ENCODE measurements at places on chromosomes 4 and X. TPM values are rescaled to one million over a fixed set of nuclear protein-coding genes. Genes with fewer than 3 reads are reported as not detected.

- H3K27ac ChIP-seq = no peak overlapping the region
- H3K4me3 ChIP-seq = no peak overlapping the region
- no peaks in the 10 kb centered on the region for H3K4me1 ChIP-seq
- peak; percentile 1 for DNase-seq
- H3K36me3 ChIP-seq = no peaks in the 10 kb centered on the region
Observed at GRCh38 chr4:155434904-155435303, 58.1 kb upstream of the MAP9 start.

The MAOA gene
- total RNA-seq = 0.44 TPM

DNA sequence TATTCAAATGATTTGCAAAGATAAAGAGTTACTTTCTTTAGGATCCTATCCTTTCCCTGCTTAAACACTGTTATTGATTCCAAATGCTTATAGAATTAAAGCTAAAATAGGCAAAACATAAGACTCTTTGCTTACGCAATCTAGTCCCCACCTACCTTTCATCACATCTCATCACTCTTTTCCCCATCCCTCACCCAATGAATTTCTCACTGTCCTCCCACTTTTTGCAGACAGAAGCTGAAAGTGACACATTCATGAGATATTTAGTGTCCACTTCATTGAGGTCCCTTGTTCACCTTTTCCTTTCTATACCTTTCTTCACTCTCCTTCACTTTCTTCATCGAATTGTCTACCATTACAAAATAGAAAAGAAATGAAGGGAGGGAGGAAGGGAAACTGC is 424 bp downstream of the SATL1 start:
- H3K4me1 ChIP-seq = no peaks in the 10 kb centered on the region
- H3K27ac ChIP-seq = peak overlapping the region; percentile 94
- peak; percentile 8 for DNase-seq
- H3K27me3 ChIP-seq = peaks cover 9% of the 10 kb centered on the region

GRCh38 chr4:7524064-7524682 is 89.4 kb upstream of the PSAPL1 start:
- peaks cover 27% of the 10 kb centered on the region for H3K4me1 ChIP-seq
- H3K4me3 ChIP-seq = no peak overlapping the region
- H3K36me3 ChIP-seq = no peaks in the 10 kb centered on the region
- no peak overlapping the region for H3K27ac ChIP-seq

GRCh38 chrX:72366178-72366577 is 60.5 kb upstream of the CITED1 start:
- no peak overlapping the region for H3K4me3 ChIP-seq
- DNase-seq = no peak
- H3K27ac ChIP-seq = peak overlapping the region; percentile 31
- no peaks in the 10 kb centered on the region for H3K36me3 ChIP-seq
- no peaks in the 10 kb centered on the region for H3K4me1 ChIP-seq

- no peak overlapping the region for H3K4me3 ChIP-seq
- no peaks in the 10 kb centered on the region for H3K4me1 ChIP-seq
- H3K36me3 ChIP-seq = no peaks in the 10 kb centered on the region
- no peaks in the 10 kb centered on the region for H3K27me3 ChIP-seq
- DNase-seq = peak; percentile 46
Observed at GRCh38 chr4:149912000-149912399, 96.4 kb upstream of the IQCM start.

DNA sequence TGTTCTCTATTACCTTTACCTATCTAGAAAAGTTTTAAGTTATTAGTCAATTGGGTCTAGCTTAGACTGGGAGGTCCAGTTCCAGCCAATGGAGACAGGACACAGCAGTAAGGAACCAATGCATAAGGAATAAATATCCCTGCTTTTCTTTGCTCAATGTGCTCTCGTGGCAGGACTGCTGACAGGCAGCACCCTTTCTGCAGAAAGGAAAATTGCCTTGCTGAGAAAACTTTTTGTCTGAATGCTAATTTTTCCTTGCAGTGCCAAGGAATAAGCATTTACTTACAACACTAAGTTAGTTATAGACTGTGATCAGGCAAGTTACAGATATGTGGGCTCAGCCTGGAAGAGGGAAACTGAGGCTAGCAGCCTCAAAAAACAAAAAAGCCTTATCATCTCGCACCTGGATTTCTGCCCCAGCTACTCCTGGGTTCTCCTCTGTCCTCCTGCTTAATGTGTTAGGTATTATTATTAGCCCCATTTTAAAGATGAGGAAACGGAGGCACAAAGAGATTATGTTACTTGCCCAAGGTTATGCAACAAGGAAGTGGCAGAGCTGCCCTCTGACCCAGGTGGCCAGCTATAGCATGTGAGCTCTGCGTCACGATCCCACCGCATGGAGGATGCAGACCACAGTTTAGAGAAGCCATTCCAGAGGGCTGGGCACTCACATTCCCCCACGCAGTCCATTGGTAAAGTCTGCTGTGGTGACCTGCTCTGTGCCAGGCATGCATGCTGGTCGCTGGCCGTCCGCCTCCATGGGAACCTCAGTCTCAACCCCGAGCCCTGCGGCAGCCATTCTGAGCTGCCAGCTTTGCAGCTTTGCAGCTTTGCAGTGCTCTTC is 40.5 kb upstream of the C4orf50 start:
- DNase-seq = no peak
- no peaks in the 10 kb centered on the region for H3K36me3 ChIP-seq
- H3K4me3 ChIP-seq = no peak overlapping the region
- no peaks in the 10 kb centered on the region for H3K4me1 ChIP-seq

GRCh38 chr4:26687728-26688127 is 103.8 kb downstream of the TBC1D19 start:
- H3K4me3 ChIP-seq = no peak overlapping the region
- H3K27me3 ChIP-seq = no peaks in the 10 kb centered on the region
- no peak for DNase-seq
- H3K36me3 ChIP-seq = peaks cover 5% of the 10 kb centered on the region

GRCh38 chr4:47974566-47974965 is 41.9 kb downstream of the CNGA1 start:
- H3K36me3 ChIP-seq = no peaks in the 10 kb centered on the region
- H3K4me1 ChIP-seq = no peaks in the 10 kb centered on the region
- H3K27ac ChIP-seq = no peak overlapping the region
- DNase-seq = peak; percentile 35
- no peaks in the 10 kb centered on the region for H3K27me3 ChIP-seq

The FGA gene
- total RNA-seq = 0.49 TPM

The NMU gene
- total RNA-seq = 1.2 TPM

GRCh38 chr4:165345666-165346417 is 18.4 kb downstream of the MSMO1 start:
- no peaks in the 10 kb centered on the region for H3K4me1 ChIP-seq
- no peaks in the 10 kb centered on the region for H3K27me3 ChIP-seq
- H3K4me3 ChIP-seq = no peak overlapping the region
- DNase-seq = no peak
- H3K36me3 ChIP-seq = no peaks in the 10 kb centered on the region

The PF4V1 gene
- 0.27 TPM for total RNA-seq

GRCh38 chrX:81257817-81258216 is 55.9 kb downstream of the SH3BGRL start:
- no peaks in the 10 kb centered on the region for H3K4me1 ChIP-seq
- H3K27ac ChIP-seq = no peak overlapping the region
- DNase-seq = no peak
- no peaks in the 10 kb centered on the region for H3K36me3 ChIP-seq
- H3K4me3 ChIP-seq = no peak overlapping the region
- H3K27me3 ChIP-seq = no peaks in the 10 kb centered on the region

DNA sequence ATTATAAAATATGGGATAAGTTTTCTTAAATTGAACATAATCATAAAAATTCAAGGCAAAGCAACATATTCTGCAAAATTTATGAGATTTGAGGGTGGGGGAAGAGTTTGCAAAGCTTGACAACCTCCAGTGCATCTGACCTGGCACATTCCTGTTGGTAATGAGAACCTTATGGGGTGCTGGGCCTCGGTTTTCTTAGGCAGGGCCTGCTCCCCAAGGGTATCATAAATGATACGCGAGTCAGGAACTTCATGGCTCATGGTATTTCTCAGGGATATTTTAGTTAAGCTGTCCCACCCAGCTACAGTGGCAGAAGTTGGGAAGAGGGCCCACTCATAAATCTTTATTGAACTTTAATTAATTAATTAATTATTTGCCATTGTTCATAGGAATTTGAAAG is 13.2 kb downstream of the AFF2 start:
- H3K27me3 ChIP-seq = peaks cover 5% of the 10 kb centered on the region
- no peaks in the 10 kb centered on the region for H3K4me1 ChIP-seq
- no peaks in the 10 kb centered on the region for H3K36me3 ChIP-seq
- H3K27ac ChIP-seq = no peak overlapping the region

The UCHL1 gene
- 28.6 TPM for total RNA-seq

GRCh38 chr4:187387739-187388138 is 607.8 kb upstream of the ZFP42 start:
- no peaks in the 10 kb centered on the region for H3K4me1 ChIP-seq
- no peak overlapping the region for H3K27ac ChIP-seq
- no peaks in the 10 kb centered on the region for H3K27me3 ChIP-seq
- H3K4me3 ChIP-seq = no peak overlapping the region
- DNase-seq = no peak

DNA sequence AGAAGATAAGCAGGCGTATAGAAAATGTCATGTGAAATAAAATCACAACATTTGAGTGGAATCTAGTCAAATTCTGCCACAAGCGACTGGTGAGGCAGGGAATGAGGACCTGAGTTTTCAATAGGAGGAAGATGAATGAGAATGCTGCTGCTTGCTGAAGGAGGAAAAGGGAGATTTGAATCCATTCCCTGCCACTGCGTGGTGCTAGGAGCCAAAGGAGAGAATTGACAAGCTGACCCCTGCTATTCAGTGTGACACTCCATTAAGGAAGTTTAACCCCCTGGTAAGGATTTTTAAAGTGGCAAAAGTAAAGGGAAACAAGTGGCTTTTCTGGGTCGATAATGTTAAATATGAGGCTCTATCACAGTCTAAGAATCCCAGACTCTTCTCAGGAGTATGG is 314.0 kb downstream of the NAF1 start:
- no peaks in the 10 kb centered on the region for H3K36me3 ChIP-seq
- no peak for DNase-seq
- H3K27ac ChIP-seq = no peak overlapping the region
- H3K4me1 ChIP-seq = no peaks in the 10 kb centered on the region

DNA sequence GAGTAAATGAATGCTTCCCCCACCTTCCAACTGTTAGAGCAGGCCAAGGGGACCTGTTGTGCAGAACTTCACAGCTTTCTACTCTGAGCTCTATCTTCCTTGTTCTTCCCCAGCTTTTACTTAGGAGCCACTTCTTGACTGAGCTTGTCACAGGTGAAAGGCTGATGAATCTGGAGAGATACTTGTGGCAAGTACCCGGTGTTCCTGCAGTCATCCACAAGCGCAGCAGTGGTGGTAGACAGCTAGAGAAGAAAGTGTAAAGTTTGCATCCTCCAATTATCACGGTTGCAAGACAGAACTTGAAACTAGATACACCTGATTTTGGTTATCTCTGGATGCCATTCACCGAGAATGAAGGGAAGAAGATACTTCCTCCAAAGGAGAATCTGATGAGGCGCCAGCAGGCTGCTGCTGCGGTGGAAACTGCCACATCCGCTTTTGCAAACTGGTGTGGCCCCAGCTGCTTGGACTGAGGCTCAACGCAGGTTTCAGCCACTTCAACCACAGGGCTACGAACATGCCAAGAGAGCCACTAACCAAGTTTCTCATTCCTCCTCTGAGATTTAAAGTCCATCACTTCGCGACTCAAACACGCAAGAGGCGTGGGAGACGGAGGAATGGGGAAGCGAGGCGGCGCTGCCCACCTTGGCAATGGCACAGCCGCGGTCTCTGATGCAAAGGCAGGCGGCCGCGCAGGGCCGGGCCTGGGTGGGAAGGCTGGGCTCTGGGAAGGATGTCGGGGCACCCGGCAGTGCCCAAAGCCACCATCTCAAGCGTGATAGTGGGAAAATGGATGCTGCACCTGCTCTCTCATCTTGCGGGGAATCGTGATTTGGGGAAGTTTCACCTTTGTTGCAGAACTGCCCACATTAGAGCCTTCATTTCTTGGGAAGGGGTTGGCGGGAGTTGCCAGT is 1.3 kb upstream of the FHIP1A start:
- H3K36me3 ChIP-seq = no peaks in the 10 kb centered on the region
- DNase-seq = peak; percentile 38
- H3K27ac ChIP-seq = peak overlapping the region; percentile 18
- H3K4me3 ChIP-seq = peak overlapping the region; percentile 50
- H3K4me1 ChIP-seq = peaks cover 15% of the 10 kb centered on the region

DNA sequence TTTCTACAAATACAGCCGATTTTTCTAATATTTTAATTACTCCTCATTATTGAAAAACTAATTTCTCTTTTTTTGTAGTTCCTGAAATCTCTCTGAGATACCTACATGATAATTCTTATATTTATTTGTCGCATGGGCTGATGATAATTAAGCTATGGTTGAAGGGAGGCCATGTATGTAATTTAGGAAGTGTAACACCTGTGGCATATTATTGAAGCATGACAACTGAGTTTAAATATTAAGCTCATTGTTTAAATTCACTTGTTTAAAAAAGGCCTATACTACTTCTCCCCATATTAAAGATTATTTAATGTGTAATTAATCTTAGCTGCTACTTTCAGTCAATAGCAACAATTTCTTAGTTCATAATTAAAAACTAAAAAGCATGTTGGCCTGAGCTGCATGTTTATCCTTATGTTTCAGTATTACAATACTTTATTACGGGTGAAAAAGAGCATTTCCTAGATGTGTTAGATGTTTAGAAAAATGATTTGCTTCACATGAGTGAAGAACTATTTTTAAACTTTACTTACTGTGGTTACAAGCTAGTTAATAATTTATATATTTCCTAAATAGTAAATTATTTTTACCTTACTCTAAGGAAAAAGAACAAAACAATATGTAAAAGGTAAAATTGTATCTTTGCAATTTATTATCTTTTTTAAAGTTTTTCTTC is 122.4 kb downstream of the RAP1GDS1 start:
- H3K27me3 ChIP-seq = no peaks in the 10 kb centered on the region
- no peaks in the 10 kb centered on the region for H3K4me1 ChIP-seq
- H3K36me3 ChIP-seq = no peaks in the 10 kb centered on the region
- no peak for DNase-seq

The LRIT3 gene
- total RNA-seq = 0.09 TPM

GRCh38 chrX:49878128-49878833 is 1.0 kb upstream of the USP27X start:
- peak; percentile 25 for DNase-seq
- H3K27me3 ChIP-seq = peaks cover 26% of the 10 kb centered on the region
- peak overlapping the region; percentile 91 for H3K27ac ChIP-seq
- H3K4me1 ChIP-seq = peaks cover 14% of the 10 kb centered on the region
- H3K4me3 ChIP-seq = peak overlapping the region; percentile 56
- no peaks in the 10 kb centered on the region for H3K36me3 ChIP-seq

The USP17L27 gene
- total RNA-seq = not detected

The ARL13A gene
- total RNA-seq = not detected

All from muscle of leg (tissue), 16 donors.